ENCODE measurements at places on chromosomes 3 and 15. TPM values are rescaled to one million over a fixed set of nuclear protein-coding genes. Genes with fewer than 3 reads are reported as not detected.

- no peak for DNase-seq
Observed at GRCh38 chr15:64749167-64749566, 26.2 kb downstream of the RBPMS2 start.

Gene GRK7
- not detected for total RNA-seq

DNA sequence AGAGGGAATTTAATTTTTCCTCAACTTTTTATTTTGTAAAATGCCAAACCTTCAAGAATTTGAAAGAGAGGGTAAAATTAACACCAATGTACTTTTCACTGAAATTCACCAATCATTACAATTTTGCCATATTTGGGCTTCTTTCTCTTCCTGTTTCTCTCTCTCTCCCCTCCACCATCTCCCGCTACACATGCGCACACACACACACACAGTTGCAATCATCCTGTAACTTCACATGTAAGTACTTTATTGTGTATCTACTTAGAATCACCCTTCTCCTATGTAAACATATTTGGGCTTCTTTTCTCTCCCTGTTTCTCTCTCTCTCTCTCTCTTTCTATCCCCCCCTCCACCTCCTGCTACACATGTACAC is 7.4 kb downstream of the ARL14 start:
- no peak for DNase-seq

GRCh38 chr3:45613791-45614190 is 19.2 kb downstream of the LIMD1 start:
- no peak for DNase-seq

GRCh38 chr3:31312400-31312799 is 220.3 kb upstream of the STT3B start:
- DNase-seq = no peak

- no peak for DNase-seq
Observed at GRCh38 chr3:183541235-183541655, 14.3 kb downstream of the KLHL6 start.

Gene ZNF385D
- total RNA-seq = not detected

Gene SAMD7
- not detected for total RNA-seq

Gene NUP210
- 3.1 TPM for total RNA-seq

All from H4 (cell line).